ENCODE measurements at places on chromosomes 12 and 14.

GRCh38 chr14:61812347-61813095 lies 50.3 kb downstream of the SNAPC1 start:
- DNase-seq = peak; percentile 44

DNA sequence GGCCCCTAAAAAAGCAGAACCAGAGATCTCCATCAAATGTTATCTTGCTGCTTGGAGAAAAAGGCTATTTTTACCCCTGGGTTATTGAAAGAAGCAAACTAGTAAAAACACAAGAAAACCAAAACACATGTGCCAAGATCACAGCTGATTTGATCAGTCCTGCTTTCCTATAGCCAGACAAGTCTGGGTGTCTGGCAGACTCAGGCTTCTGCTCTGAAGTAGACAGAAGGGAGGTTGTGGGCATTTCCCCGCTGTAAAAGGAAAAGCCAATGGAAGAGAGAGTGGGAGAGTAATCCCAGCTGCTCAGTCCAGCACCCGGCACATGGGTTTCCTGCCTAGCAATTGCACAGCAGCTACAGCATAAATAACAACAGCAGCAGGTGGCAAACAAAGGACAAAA lies 177.9 kb downstream of the PHLDA1 start:
- no peak for DNase-seq

GRCh38 chr14:34425095-34425851 lies 36.8 kb downstream of the SPTSSA start:
- DNase-seq = no peak

GRCh38 chr12:131106349-131106941 lies 152.7 kb downstream of the ADGRD1 start:
- DNase-seq = no peak

DNA sequence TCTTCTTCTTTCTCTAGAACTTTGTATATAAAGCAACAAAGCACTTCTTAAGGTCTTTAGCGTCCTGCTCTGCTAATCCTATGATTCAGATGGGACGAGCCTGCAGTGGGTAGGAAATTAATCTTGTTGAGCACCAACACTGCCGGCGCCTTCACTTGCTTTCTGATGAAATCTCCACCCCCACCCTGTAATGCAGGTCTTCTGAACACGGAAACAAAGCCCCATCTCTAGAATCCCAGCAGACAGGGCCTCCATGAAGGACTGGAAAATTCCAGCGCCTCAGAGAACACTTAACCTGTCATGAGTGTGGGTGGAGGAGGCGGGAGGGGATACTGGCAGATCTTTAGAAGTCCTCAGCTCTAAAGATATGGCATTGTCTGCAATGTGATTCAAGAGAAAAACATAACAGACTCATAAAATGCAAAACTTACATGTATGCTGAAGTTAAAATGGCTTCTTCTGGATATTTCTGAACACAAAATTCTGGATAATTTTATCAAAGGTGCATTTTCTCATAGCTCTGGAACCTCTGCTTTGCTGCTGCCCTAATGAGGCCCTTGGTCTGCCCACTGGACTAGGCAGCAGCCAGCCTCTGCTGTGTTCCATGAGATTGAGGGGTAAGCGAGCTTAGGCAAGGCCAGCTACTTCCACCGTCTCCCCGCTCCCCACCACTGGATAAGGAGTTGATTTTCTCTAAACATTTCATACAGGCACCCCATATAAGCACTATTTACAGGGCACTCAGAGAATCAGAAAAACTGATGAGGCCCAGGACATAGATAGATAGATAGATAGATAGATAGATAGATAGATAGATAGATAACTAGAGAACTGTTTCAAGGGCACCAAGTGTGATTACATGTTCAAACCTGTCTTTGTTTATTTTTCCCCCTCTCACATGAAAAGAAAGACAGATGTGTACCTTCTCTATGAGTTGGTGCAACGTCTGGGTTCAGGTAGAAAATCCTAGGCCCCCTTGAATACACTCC lies 43.1 kb downstream of the ZFP36L1 start:
- DNase-seq = no peak

DNA sequence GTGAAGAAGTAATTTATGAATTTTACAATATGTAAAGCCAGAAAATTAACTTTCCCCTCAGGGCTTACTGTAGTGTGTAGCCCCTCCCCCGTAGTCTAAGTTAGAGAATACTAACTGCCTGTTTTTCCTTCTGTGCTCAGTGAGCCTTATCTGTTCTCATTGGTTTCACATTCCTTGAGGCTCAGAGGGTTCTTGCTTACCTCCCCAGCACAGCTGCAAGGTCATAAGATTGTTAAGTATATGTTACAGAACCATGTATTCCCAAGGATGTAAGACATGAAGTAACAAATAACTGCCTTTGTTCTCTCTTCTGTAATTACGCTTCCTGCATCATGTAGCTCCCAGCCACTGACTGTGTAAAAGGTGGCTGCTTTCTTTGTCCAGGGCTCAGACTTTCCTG lies 1351.1 kb downstream of the TMEM121 start:
- DNase-seq = no peak

DNA sequence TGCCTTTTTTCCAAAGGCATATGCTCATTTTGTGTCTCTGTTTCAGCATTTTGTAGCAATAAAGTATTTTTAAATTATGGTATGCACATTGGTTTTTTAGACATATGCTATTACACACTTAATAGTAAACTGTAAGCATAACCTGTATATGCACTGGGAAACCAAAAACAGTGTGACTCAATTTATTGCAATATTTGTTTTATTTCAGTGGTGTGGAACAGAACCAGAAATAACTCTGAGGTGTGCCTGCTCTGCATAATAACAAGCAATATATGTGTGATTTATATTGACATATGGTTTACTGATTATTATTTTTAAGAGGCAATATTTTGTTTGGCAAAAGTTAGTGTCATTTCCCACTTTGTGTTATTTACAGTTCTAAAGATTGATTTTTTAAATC lies 126.6 kb upstream of the CPNE8 start:
- no peak for DNase-seq

DNA sequence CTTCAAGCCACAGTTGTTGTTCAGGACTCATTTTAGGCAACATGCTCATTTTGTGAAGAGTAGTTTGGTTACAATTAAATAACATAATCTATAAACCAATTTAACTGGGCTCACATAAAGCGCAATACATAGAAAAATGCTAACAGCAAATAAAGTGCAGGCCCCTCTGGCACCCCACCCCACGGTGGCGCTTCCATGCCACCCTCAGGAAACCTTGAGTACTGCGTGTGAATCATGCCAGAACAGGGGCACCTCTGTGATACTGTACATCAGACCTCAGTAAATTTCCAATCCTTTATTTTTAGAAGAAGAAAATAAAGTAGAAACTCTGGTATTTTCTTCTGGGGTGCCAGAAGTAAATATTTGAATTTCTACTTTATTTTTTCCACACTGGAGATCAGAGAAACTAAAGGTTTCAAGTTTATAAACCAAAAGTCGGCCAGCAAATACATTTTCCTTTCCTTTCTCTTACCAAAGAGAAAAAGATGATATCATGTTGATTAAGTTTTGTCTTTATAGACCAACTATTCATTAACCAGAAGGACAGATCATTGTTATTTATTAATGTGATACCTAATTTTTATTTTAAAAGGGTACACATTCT lies 316.8 kb downstream of the PAWR start:
- DNase-seq = peak; percentile 18

GRCh38 chr12:66709457-66709773 lies 30.5 kb upstream of the GRIP1 start:
- no peak for DNase-seq

GRCh38 chr12:132323171-132324010 lies 6.0 kb downstream of the GALNT9 start:
- no peak for DNase-seq

DNA sequence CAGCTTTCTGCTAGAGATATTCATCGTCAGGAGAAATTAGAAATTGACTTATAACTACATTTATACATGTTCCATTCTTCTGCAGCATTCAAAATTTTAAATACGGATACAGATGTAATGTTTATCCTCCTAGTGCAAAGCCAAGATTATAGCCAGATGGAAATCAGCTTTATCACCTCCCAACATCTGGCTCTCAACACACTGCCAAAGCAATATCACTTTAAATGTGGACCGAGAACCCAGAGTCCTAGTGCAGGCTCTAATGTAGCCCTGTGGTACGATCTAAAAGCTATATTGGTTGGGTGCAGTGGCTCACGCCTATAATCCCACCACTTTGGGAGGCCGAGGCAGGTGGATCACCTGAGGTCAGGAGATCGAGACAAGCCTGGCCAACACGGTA lies 6.5 kb downstream of the MLH3 start:
- no peak for DNase-seq

DNA sequence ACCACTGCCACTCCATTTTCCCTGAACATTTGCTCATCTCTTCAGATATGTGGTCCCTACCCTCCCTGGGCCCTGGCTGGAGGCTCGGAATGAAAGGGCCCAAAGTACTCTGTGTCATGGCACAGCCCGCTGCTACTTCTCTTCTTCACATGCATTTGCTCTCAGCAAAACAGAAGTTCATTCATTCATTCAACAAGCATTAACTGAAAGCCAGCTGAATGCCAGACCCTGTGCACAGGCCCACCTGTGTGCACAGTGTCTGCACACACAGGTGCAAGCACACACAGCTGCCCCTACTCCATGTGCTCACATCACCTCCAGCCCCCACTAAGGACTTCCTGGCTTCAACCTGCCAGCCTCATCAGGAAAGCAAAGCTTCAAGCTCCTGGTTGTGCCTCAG lies 7.8 kb downstream of the WNT1 start:
- no peak for DNase-seq

- DNase-seq = no peak
Measured at GRCh38 chr12:109928058-109928656, 28.1 kb downstream of the TCHP start.

- DNase-seq = no peak
Measured at GRCh38 chr12:96427269-96427729, 27.1 kb upstream of the CDK17 start.

- DNase-seq = peak; percentile 52
Measured at GRCh38 chr12:54749191-54749818, 101.1 kb upstream of the DCD start.

- DNase-seq = no peak
Measured at GRCh38 chr14:89588840-89589296, 171.8 kb upstream of the FOXN3 start.

- DNase-seq = no peak
Measured at GRCh38 chr12:75908961-75909605, 122.5 kb downstream of the PHLDA1 start.

DNA sequence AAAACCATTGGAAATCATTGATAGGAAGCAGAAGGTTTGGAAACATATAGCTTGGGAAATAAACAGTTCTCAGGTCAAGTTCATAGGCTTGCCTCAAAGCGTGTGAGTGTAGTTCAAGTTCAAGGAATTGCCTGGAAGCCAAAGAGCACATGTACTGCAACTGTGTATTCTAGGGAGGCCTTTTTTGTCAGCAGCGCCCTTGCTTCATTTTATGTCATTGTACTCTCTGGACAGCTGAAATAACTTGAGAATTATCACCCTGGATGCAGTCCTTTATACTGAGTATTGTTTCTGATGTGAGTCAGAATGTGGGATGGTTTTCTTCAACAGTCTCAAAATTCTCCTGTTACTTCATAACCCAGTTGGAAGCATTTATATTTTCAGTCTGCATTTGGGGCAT lies 16.0 kb upstream of the EVL start:
- DNase-seq = no peak

- no peak for DNase-seq
Measured at GRCh38 chr12:66058554-66058953, 72.0 kb downstream of the LLPH start.

DNA sequence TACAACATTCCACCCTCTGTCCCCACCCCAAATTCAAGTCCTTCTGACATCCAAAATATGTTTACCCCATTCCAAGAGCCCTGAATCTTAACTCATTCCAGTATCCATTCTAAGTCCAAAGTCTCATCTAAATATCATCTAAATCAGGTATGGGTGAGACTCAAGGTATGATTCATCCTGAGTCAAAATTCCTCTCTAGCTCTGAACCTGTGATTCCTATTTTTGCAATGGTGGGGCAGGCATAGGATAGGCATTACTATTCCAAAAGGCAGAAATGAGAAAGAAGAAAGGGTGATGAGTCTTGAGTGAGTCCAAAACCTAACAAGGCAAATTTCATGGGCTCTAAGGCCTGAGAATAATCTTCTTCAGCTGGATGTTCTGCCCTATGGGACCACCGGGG lies 140.3 kb upstream of the FAR2 start:
- no peak for DNase-seq

- DNase-seq = no peak
Measured at GRCh38 chr12:41624571-41624970, 436.5 kb downstream of the PDZRN4 start.

DNA sequence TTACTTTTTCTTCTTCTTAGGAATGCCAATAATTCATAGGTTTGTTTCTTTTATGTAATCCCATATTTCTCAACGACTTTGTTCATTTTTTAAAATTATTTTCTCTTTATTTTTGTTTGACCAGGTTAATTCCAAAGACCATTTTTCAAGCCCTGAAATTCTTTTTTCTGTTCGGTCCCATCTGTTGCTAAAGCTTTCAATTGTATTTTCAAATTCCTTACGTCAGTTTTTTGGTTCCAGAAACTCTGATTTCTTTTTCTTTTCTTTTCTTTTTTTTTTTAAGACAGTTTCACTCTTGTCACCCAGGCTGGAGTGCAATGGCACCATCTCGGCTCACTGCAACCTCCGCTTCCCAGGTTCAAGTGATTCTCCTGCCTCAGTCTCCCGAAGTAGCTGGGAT lies 27.6 kb downstream of the RAB3IP start:
- DNase-seq = no peak
